Suprapubic skin (tissue), 4 donors: ENCODE measurements at places on chromosomes 12 and 14. TPM values are rescaled to one million over a fixed set of nuclear protein-coding genes. Genes with fewer than 3 reads are reported as not detected.

Gene DLK1
- not detected for total RNA-seq

Gene GIT2
- 60.6 TPM for total RNA-seq

Gene KCNMB4
- 3.1 TPM for total RNA-seq

Gene SMIM41
- 0.57 TPM for total RNA-seq

Gene PPP4R4
- total RNA-seq = 1.2 TPM

Gene KLHL28
- total RNA-seq = 17.4 TPM

Gene KRT86
- total RNA-seq = 27.2 TPM

Gene CARMIL3
- 5.9 TPM for total RNA-seq

Gene ANO2
- 1.3 TPM for total RNA-seq

Gene ACSM4
- total RNA-seq = not detected

Gene KRT72
- total RNA-seq = 7.7 TPM
